ENCODE measurements at places on chromosomes 11 and 22. TPM values are rescaled to one million over a fixed set of nuclear protein-coding genes. Genes with fewer than 3 reads are reported as not detected.

GRCh38 chr11:72859126-72859525 is 44.9 kb downstream of the ATG16L2 start:
- DNase-seq = no peak

GRCh38 chr11:27902981-27903624 is 202.8 kb upstream of the BDNF start:
- DNase-seq = no peak

DNA sequence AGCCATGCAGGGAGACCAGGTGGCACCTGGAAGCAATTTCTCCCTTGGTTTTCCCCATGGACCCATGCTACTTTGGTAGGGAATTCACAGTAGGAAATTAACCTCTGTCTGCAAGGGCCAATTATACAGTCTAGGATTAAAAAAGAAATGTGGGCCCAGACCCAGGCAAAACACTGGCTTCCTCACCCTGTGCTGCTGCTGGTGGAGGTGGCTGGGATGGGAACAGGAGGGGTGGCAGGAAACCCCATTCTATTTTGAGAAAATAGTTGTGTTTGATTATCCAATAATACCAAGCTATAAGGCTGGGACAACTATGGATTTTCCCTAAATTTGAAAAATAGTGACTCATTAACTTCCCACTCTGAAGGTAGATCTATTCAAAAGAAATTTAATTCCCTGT is 417.0 kb upstream of the NARS2 start:
- DNase-seq = no peak

The P2RY6 gene
- 0.79 TPM for polyA plus RNA-seq

DNA sequence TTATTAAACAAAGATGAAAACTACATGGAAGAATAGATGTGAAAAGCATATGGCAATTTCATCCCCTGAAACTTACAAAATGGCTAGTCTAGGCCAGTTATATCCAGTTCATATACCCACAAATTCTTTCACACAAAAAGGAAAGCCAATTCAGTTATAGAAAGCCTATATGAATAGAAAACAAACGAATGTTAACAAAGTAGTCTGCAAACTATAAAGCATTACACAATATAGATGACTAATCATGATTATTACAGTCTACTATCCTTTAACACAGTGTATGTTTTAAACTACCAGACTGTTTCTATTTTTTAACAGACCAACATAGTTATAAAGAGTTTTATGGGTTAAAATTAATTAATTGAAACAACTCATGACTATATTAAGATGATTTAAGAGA is 12.1 kb downstream of the DCUN1D5 start:
- DNase-seq = no peak

The SCGB1C1 gene
- not detected for polyA plus RNA-seq

DNA sequence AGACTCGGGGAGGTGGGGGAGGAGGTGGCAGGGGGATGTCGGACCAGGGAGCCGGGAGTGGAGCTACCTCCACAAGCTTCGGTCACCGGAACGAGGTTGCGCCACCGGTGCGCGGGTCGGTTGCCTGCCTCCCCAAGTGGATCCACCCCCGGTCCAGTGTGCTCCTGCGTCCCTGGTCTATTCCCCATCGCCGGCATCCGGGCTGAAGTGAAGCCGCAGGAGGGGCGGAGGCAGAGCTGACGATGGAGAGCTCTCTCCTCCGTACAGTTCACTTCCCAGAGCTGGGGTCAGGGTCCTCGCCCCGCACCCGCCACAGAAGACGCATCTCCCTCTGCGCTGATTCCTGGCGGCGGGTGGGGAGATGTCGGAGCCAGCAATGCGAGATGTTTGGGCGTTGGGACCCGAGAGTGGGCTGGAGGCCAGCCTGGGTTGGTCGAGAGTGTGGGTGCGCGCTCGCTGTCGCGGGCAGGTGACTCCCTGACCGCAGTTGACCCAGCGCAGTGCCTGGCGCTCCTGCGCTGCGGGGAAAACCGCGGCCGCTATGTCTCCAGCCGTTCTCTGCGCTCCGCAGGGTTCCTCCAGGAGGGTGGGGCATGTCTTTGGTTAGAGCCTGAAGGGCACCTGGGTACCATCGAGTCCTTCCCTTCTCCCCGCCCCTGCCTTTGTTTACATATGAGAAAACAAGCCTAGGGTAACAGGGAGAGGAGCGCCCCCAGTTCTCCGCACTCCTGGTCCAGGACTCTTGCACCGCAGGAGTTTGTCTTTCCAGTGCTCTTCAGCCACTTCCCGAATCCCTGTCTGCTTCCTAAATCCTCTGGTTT is 1.7 kb downstream of the C11orf96 start:
- peak; percentile 80 for DNase-seq

GRCh38 chr11:74018331-74019005 is 9.6 kb upstream of the UCP3 start:
- DNase-seq = peak; percentile 86

GRCh38 chr11:13051257-13051656 is 42.1 kb downstream of the RASSF10 start:
- no peak for DNase-seq

GRCh38 chr11:72075109-72075508 is 5.2 kb downstream of the NUMA1 start:
- DNase-seq = no peak

- no peak for DNase-seq
Observed at GRCh38 chr11:36023922-36024321, 80.1 kb downstream of the LDLRAD3 start.

- DNase-seq = no peak
Observed at GRCh38 chr11:73949246-73949645, 1.6 kb upstream of the DNAJB13 start.

- DNase-seq = no peak
Observed at GRCh38 chr22:37514526-37515051, 4.6 kb downstream of the CARD10 start.

DNA sequence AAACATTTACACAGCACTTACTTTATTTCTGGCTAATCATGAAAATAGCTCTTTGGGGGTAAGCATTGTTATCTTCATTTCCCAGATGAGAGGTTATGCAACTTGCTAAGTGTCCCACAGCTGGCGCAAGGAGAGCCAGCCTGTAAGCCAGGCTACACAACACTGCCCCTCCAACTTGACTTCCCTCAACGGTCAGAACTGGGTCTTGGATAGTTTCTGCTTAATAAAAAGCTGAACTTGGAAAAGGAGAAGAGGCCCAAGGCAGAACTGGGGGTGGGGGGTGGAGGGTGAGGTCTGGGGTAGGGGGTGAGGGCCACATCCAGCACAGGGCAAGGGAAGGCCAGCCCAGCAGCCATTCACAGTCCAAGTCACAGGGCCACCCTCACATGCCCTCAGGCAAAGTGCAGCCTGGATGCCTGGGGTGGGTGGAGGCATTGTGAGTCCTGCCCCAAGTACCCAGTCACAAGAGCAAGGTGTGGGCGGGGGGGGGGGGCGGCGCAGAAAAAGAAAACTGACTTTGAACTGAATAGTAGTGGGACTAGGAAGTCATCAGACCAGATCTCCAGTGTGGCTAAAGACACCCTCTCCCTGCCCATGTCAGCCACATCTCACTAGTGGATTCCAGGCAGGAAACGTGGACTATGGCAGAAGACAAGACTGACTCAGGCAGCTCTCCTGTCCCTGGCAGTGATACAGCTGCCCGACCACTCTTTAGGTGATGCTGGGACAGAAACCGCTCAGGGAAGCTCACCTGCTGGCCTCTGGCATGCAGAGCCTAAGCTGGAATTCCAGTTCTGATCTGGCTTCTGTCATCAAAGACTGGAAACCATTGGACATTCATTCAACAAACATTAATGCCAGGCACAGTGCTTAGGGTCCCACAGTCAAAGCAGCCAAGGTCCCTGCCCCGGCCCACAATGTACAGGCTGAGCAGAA is 52.4 kb downstream of the PACSIN2 start:
- DNase-seq = no peak

The TMEM191B gene
- not detected for polyA plus RNA-seq

GRCh38 chr11:42025121-42025803 is 565.8 kb upstream of the LRRC4C start:
- no peak for DNase-seq

The FAM180B gene
- not detected for polyA plus RNA-seq

- DNase-seq = no peak
Observed at GRCh38 chr22:35537232-35537631, 3.4 kb upstream of the RASD2 start.

DNA sequence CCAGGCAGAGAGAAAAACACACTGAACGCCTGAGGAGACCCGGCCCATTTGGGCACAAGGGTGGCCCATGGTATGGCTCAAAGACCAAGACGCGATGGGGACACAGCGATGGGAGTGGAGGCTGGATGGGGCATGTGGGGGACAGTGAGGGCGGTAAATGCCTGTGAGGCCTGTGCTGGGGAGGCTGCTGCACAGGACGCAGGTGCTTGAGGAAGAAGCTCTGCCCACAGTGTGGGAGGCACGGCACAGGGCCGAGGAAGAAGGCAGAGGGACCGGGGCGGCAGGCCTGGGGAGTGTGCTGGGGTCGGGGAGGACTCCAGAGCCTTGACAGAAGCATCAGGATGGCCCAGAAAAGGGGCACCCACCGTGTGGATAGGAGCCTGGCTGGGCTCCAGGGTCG is 75.9 kb upstream of the WNT11 start:
- no peak for DNase-seq

The TBX10 gene
- not detected for polyA plus RNA-seq

DNA sequence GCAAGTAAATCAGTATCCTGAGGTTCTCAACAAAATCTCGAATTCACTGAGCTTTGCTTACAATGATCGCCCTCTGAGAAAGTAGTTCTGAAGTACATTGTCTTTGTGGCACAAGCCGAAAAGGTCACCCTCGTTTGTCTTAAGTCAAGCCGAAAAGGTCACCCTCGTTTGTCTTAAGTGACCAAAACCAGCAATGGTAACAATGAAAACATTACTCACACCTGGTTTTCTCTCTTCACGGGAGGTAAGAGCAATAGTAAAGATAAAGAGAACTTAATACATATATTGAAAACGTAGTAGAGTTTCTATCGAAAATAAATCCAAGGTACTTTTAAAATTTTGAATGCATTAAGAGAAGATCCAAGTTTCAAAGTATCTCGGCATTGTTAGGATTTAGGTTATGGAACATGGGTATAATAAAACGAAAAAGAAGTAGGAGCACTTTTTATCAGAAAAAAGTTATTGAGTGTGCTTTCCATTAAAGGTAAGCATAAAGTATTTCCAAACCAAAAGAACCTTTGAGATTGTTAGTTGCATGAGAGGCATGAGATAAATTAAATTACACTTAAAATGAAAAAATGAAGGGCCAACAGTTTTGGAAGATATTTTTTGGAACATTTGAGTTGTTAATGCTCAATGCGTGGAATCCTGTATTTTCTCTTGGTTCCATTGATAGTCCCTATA is 1.2 kb downstream of the BARX2 start:
- DNase-seq = no peak

The PGA4 gene
- 0.87 TPM for polyA plus RNA-seq

- DNase-seq = peak; percentile 73
Observed at GRCh38 chr11:62593434-62594044, 2.2 kb upstream of the TUT1 start.

The ALDH3B1 gene
- 3.9 TPM for polyA plus RNA-seq

DNA sequence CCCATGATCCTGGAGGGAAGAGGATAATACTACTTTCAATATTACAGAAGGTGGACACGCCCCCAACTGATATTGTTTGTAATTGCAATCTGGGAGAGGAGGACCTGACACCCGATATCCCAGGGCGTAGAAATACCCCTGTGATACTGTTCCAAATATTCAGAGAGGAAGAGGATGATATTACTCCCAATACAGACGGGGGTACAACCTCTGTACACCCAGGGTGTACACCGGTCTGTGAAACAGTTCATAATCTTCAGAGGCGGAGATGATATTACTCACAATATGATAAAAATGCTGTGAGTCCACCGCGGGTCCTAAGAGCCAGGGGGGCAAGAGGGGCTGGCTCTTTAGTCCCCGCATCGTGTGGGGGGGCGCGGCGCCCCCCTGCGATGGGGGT is 57.2 kb upstream of the ALDH3B2 start:
- no peak for DNase-seq

DNA sequence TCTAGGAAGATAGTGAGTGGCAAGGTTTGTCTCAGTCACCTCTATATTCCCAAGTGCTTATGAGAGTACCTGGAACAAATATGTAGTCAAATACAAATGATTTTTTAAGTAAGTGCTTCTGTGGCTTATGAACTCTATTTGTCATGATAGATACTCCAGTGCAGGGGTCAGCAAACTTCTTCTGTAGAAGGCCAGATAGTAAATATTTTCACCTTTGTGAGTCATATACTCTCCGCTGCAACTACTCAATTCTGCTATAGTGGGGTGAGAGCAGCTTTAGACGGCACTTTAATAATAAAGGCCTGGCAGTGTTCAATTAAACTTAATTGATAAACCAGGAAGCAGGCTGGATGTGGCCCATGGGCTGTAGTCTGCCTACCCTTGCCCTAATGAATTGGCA is 12.4 kb upstream of the CCDC34 start:
- DNase-seq = no peak

DNA sequence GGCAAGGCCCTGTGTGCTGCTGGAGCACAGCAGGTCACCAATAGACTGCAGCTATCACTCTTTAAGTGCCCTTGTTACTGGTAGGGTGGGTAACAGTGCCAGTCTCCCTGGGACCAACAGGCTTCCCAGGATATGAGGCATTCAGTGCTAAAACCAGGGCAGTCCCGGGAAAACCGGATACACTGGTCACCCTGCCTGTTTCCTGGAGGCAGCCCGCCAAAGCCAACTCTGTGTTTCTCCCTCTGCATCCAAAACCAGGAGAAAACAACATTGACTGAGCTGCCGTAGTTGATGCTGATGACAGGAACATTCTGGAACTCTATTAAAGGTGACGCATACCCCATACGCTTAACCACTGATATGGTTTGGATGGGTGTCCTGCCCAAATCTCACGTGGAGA is 149.1 kb downstream of the SHANK2 start:
- DNase-seq = no peak

DNA sequence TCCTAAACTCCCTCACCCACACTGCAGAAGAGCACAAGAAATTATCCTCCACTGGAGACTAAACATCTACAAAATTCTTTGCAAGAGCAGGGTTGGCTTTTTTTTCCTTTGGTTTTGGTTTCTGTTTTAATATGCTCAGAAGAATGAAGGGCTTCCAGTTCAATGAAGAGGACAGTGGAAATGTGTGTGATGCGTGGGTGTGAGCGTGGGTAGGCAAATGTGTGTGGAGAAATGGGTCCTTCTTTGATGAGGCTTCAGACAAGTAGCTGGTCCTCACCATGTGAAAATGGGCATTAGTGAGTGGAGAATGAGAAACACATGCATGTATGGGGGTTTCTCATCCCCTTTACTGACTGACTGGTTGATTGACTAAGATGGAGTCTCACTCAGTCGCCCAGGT is 263.3 kb upstream of the SYN3 start:
- no peak for DNase-seq

The RTN4R gene
- polyA plus RNA-seq = not detected

All from ovary (tissue), 10 donors.